Activated CD8-positive, alpha-beta memory T cell treated with anti-CD3 and anti-CD28 coated beads for 1 hour (primary cell): ENCODE measurements at places on chromosomes 7 and 10.
A peak's percentile ranks its signal among the peaks of the same experiment; 100 is the strongest.

DNA sequence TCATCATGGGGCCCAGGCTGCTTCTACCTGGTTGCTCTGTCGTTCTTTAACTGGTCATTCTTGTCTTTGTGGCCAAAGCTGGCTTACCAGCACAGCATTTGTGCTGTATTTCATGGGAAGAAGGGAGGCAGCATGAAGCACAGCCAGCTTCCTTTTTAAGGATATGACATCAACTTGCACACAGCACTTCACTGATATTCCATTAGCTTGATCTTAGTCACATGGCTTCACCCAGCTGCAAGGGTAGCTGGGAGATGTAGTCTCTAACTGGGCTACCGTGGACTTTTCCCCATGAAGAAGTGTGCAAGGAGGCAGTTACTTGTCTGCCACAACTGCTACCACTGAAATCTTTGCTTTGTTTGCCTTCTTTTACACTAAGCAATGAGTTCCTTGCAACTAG, 525.2 kb downstream of the LRMDA start:
- DNase-seq: no peak

- DNase-seq: no peak
Measured at GRCh38 chr10:126247446-126247975, 140.8 kb downstream of the ADAM12 start.

GRCh38 chr10:3042589-3042988, 24.8 kb upstream of the PFKP start:
- DNase-seq: no peak

DNA sequence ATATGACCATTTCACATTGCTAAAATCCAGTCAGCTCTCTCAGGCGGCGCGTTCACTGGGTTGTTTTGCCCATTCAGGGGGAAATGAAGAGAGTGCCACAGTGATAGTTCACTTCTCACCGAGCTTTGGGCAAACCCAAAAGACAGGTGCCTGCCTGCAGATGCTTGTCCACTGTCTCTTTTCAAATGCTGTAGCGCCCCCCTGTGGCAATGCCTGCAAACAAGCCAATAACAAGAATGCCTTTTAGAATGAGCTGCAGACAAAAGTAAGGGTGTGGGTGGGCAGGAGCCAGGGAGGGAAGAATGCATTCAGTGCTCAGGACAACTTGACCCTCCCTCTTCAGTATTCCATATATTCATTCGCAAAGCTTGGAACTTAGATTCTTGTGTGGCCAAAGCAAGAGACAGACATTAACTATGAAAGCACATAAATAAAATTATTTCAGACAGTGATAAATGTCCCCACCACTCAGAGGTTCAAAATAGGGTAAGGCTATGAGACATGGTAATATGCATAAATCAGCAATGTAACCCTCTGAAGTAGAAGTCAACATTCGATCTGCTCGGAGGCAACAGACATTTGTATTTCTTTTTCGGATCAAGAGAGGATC, 86.9 kb downstream of the JAZF1 start:
- DNase-seq: peak; percentile 7

DNA sequence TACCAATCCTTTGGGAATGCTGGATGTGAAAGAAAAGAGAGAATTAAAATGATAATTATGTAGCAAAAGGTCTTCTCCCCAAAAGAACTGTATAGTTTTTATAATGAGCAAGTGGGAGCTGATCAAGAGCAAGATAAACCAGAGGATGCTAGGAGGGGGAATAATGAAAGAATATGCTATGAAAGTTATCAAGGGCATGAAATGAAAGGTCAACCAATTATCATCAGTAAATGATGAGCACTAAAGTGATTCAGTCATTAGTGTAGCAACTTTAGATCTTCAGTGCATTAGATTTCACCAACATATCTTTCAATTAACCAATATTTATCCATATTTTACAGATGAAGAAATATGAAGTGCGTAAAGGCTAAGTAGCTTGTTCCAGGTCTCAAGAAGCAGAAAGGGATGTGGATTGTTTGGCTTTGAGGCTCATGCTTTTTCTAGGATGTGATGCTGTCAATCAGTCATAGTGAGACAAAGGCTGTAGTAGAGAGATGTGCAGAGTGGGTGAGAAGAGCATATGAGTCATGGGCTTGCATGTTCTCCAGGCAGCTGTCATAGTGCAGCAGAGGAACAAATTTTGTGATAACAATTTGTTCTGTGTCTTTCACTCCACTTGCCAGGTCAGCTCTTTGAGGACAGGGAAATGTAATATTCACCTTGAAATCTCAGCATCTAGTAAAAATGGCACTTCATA, 5.7 kb upstream of the OR2F2 start:
- DNase-seq: no peak

- no peak for DNase-seq
Measured at GRCh38 chr10:29767968-29768367, 133.2 kb upstream of the SVIL start.
